NCI-H460 (cell line): ENCODE measurements at places on chromosomes 3 and 15. TPM values are rescaled to one million over a fixed set of nuclear protein-coding genes. Genes with fewer than 3 reads are reported as not detected.

TM4SF4 gene
- total RNA-seq: 0.10 TPM in 1 of 2 replicates, not detected in the other

CPOX gene
- 13.5 and 14.1 TPM in 2 replicates for total RNA-seq

GBE1 gene
- 77.1 and 78.5 TPM in 2 replicates for total RNA-seq

- no peak for DNase-seq
Measured at GRCh38 chr3:27138562-27138961, 230.6 kb downstream of the NEK10 start.

GRCh38 chr3:192212979-192213378, 514.4 kb downstream of the FGF12 start:
- DNase-seq: no peak

GRCh38 chr15:42083605-42083908, 10.8 kb downstream of the PLA2G4D start:
- no peak for DNase-seq

DNA sequence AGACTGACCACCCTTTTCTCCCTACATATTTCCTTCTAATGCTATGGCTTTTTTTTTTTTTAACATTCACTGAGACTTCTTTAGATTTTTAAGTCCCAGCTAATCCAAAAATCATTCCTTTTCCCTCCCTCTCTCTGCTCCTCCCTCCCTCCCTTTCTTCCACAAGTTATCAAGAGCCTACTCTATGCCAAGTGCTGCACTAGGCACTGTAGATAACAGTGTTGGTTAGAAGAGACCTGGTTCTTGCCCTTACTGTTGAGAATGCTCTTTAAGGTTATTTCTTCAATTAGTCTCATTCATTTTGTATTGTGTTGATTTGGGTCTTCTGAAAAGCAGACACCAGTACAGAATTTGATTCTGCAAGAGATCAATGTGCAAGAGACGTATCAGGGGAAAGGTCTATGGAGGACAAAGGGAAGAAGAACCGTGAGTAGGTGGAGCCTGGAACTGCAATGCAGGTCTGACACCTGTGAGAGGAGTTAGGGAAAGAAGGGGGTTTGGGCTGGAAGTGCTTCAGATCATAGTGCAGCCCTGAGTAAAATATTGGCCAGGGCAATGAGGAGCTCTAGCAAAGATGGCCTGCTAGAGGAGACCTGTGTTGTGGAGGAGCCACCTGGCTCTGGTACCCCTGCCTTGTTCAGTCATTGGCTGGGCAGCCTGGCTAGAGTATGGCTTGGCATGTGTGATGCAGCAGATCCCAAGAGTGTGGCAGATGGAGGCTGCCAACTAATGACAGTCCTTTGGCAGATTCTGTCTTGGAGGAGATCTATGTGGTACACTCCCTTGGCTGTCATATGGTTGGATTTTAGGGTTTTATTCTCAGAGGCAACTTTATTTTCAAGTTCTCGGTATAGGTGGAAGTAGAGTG, 9.7 kb upstream of the PCOLCE2 start:
- DNase-seq: no peak

GRCh38 chr3:194604837-194605236, 28.4 kb downstream of the TMEM44 start:
- no peak for DNase-seq

GRCh38 chr3:87044846-87045245, 53.9 kb upstream of the VGLL3 start:
- DNase-seq: no peak

DNA sequence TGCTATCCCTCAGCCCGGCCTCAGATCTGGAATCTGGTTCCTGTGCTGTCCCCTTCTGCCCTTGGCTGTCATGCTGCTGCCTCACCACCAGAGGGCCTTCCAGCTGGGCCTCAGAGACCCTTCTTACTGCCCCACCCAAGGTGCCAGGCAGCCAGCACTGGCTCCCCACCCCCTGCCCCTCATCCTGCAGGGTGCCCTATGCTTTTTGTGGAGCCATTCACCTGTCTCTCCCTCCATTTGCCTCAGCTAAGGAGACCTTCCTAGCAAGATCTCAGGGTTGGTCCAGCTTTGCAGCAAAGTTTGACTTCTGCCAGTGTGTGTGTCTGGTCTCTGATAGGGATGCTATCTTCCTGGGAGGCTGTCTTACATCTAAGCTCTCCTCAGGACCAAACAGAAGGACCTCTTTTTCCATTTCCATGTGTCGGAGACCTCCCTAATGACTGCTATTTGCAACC, 1.9 kb upstream of the VWA5B2 start:
- no peak for DNase-seq

GRCh38 chr3:194460566-194460965, 26.2 kb downstream of the ATP13A3 start:
- no peak for DNase-seq

DNA sequence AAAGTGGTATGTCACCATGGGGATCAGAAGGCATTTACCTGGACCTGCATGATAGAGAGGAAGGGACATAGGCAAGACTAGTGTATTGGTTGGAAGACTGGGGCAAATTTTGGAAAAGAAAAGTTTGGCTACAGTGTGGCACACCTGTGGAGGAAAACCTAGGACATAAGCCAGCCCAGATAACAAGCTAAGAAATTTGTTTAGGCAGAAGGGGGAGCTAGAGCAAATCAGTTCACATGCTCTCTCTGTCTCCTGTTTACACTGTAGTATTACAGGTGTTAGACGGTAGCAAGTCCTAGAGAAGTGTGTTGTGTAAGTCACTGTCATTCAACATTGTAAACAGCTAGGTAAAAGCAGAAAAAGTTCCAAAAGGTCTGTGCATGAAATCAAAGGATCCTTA, 11.9 kb upstream of the ALDH1A2 start:
- DNase-seq: no peak

DNA sequence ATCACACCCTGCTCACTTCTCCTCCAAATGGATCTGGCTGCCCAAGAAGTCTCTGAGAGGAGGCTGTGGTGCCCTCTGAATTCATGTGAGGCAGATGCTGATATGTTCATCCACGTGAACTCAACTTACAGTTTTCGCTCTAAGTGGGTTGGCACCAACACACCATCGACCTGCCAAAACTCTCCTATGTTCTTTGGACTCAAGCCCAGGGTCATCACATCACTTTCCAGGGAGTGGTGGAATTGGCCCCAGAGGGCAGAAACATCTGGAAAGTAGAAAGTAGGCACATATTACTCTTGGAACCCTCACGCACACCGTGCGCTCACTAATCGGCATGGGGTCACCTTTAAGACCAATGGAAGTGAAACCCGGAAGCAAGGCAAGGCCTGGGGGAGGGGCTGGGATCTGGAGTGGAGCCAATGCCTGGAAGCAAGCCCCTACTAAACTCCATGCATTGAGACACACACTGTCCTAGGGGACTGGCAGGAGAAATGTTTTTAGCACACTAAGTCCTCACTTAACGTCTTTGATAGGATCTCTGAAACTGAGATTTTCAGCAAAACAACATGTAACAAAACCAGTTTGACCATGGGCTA, 41.4 kb downstream of the SSUH2 start:
- DNase-seq: no peak

DNA sequence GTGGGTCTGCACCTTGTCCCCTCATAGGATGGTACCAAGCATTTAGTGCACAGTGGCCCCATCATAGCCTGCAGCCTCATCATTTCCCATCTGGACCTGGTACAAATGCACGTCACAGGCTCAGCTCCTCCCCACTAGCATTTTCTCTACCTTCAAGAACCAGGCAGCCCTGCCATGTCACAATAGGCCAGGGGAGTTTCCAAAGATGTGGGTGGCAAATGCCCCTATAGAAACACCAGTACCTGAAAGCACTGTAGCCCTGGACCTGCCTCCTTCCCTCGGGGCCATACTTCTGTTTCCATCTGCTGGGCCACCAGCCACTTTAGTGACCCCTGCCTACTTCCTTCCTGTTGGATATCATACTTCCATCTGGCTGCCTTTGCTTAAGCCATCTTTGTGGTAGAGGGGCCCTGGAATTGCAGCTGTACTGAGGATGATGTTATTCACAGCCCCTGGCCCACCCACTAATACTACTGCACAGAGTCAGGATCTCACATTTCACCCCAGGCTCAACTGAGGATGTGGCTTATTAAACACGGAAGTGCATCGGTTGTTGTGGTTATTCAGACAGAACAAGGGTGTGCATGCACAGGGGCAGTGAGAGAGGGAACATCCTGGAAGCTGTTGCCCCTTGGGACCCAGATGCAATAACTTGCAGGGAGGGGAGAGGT, 3.8 kb downstream of the TCTA start:
- no peak for DNase-seq

DNA sequence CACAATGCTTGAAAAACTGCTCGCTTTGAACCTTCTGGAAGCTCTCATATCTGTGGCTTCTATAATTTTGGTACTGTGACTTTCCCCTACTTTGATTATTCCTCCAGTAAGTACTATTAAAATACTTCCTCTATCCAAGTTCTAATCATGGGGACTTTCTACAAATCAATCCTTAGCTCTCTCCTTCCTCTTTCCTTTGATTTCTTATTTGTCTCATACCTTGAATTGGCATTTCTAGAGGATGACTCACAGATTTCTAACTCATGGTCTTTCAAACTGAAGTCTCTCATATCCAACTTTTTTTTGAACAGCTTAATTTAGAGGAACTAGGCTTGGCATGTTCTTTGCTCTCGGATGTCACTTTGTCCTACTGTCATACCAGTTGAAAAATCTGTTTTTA, 241.8 kb downstream of the TBC1D5 start:
- no peak for DNase-seq

DNA sequence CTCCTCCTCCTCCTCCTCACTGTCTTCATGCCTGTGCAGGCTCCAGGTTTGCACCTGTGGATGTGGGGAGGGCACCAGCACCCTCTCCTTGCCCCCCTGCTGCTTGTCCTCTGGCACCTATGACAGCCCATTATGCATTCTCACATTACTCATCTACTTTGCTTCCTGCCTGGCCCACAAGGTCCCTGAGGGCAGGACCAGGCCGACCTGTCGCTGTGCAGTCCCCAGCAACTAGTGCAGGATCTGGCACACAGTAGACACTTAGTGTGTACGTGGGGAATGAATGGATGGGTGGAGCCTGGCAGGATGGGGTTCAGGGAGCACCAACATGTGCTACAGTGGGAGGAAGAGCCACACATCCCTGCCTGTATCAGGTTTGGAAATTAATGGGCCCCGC, 58.3 kb upstream of the TMEM115 start:
- DNase-seq: no peak
